Stimulated activated CD4-positive, alpha-beta T cell treated with anti-CD3 and anti-CD28 coated beads, Interleukin-15, amount 100 ng/mL, for 48 hours (primary cell): ENCODE measurements at places on chromosomes 7 and 10.

DNA sequence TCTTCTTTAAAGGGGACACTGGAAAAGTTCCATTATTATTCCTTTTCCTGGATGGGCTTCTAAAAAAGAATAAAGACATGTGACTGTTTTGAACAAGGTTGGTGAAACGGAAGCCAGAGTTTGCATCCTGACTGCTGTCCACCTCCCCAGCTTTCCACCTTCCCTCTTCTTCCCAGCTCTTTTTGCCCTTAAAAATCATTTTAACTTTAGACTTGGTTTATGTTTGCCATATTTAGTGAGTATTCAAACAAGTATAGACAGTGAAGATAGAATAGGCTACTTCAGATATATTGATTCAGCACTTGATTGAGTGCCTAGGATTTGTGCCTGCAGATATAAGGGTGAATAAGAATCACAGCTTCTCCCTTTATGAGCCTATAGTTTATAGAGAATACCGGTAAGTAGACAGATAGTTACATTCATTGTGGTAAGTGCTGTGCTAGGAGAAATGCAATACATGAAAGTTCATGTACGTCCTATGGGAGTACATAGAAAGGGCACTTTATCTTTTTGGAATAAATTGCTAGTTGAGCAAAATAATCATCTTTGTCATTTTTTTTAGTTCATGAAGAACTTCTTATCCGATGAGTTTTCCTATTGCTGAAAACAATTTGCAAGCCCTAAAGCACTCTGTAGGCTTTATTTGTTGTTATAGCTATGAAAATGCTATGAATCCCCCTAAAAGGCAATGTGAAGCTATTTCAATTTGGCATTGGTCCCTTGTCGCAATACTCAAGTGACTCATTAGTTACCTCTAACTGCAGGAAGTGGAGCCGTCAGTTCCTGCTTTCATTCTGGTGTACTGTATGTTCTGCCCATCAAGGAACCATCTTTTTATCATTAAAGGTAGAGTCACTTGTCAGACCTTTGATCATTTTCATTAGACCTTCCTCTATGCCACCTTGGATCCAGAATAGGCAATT is 57.2 kb upstream of the STRIP2 start:
- DNase-seq, result no peak

DNA sequence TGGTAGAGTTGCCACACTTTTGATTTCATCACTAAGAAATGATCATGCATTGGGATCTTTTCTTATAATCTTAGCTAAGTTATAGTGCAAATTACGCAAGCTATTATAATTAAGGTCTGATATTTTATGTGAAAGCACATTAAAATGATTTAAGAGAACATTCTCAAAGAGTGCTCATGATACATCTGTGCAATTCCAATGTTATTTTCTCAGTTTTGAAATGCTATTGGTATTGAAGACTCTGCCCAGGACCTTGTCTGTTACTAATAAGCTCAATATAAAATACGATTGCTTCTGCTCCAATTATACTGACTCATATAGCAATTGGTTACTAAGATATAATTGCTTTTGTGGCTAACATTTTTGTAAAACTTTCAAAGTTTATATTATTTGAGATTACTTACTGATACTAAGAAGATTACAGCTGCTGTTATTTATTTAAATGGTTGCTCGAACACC is 180.9 kb downstream of the ADAM12 start:
- no peak for DNase-seq

GRCh38 chr10:598415-599170 is 90.9 kb downstream of the DIP2C start:
- no peak for DNase-seq

DNA sequence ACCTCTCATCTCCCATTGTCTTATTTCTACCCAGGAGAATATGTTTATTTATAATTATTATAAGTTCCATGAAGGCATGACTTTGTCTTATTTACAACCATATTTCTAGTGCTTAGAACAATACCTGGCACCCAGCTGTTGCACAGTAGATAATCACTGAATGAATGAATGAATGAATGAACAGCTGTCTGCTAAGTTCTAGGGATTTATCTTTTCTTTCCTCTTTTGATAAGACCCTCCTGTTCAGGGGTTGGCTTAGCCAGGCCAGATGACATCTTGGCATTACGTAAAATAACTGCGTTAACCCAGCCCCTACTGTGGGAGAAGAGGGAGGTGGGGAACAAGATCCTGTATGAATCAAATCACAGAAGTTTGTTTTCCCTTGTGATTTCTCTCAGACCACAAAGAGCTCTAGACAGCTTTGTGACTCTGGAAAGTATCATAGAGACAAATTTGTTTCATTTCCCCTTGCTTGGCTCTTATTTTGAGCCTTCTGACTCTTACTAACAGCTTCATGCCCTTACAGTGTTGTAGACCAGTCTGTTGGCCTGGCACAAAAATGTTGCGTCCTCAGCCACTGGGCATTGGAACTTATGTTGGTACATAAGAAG is 8.4 kb downstream of the ZNF862 start:
- no peak for DNase-seq

DNA sequence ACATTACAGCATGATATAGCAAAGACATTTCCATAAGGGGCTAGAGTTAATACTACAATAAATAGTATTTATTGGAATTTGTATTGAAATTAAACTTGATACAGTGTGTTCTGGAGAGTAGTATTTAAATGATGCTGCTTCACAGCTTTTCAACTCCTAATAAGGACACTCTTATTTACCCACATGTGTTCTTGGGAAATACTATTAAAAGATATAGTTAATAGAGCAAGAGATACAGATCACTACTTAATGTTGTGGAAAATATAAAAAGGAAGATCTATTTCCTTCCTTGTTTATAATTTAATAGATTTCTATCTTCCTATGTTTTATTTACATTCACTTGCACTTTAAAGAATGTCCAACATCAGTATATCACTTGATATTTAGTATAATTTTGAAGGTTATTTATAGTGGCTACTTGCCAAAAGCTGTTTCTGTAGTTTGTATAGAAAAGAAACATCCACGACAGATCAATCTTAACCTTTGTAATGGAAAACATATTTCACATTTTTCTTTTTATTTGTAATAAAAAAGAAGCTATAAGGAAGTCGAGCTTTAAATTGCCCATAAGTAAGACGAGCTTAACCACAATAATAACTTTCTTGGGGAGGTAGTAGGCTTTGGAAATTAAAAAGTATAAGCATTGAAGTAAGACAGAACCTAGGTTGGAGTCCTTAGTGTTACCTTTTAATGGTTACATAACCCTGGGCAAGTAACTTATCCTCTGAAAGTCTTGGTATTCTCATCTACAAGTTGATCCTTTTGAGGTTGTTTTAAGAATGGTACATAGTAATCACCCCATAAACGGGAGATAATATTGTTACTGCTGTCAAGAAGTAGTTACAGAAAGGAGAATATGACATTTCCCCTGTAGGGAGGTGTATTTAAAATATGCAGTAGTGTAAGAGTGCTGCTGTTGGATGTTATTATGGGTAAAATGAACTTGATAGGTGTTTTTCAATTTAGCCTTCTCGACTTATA is 32.8 kb downstream of the CPED1 start:
- DNase-seq, result no peak
